ENCODE measurements at places on chromosomes 5 and 9. TPM values are rescaled to one million over a fixed set of nuclear protein-coding genes. Genes with fewer than 3 reads are reported as not detected.
A peak's percentile ranks its signal among the peaks of the same experiment; 100 is the strongest.

The SPAG8 gene
- total RNA-seq = 2.5 TPM

The SEMA5A gene
- total RNA-seq = 2.1 TPM

The FBP2 gene
- total RNA-seq = not detected

The RAB14 gene
- 29.6 TPM for total RNA-seq

- H3K4me1 ChIP-seq = peaks cover 30% of the 10 kb centered on the region
- no peak for DNase-seq
- peak overlapping the region; percentile 83 for H3K27ac ChIP-seq
- no peaks in the 10 kb centered on the region for H3K27me3 ChIP-seq
Observed at GRCh38 chr5:140324617-140325241, 21.7 kb downstream of the HBEGF start.

The FKBP15 gene
- total RNA-seq = 22.5 TPM

- no peak for DNase-seq
- H3K27ac ChIP-seq = no peak overlapping the region
- H3K27me3 ChIP-seq = no peaks in the 10 kb centered on the region
- H3K4me1 ChIP-seq = no peaks in the 10 kb centered on the region
- H3K4me3 ChIP-seq = no peak overlapping the region
- no peaks in the 10 kb centered on the region for H3K36me3 ChIP-seq
Observed at GRCh38 chr5:35668794-35669193, 51.1 kb downstream of the SPEF2 start.

GRCh38 chr5:54311176-54311677, 854 bp upstream of the ARL15 start:
- H3K27me3 ChIP-seq = no peaks in the 10 kb centered on the region
- peak overlapping the region; percentile 88 for H3K4me3 ChIP-seq
- no peaks in the 10 kb centered on the region for H3K36me3 ChIP-seq
- H3K27ac ChIP-seq = peak overlapping the region; percentile 91
- H3K4me1 ChIP-seq = peaks cover 22% of the 10 kb centered on the region

DNA sequence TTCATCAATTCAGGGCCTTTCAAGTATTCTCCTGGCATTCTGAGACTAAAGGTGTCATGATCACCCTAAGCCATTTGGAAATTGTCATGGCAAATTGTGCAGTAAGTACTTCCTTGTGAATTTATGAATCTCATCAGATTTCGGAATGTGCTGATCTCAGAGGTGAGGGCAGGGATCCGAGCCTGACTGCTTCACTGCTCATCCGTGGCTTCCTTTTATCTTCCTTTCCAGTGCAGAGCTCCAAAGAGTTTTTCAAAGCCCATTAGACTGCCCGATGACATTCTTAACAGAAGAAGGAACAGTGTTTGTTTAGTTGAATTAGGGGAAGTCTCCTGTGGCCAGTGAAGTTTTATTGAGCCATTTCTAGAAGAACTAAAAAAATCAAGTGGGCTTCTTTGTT, 182.8 kb upstream of the GDNF start:
- no peaks in the 10 kb centered on the region for H3K27me3 ChIP-seq
- H3K27ac ChIP-seq = no peak overlapping the region
- DNase-seq = no peak

GRCh38 chr5:170785416-170785815, 1.9 kb downstream of the GABRP start:
- no peak overlapping the region for H3K4me3 ChIP-seq

The PKD2L2 gene
- not detected for total RNA-seq

DNA sequence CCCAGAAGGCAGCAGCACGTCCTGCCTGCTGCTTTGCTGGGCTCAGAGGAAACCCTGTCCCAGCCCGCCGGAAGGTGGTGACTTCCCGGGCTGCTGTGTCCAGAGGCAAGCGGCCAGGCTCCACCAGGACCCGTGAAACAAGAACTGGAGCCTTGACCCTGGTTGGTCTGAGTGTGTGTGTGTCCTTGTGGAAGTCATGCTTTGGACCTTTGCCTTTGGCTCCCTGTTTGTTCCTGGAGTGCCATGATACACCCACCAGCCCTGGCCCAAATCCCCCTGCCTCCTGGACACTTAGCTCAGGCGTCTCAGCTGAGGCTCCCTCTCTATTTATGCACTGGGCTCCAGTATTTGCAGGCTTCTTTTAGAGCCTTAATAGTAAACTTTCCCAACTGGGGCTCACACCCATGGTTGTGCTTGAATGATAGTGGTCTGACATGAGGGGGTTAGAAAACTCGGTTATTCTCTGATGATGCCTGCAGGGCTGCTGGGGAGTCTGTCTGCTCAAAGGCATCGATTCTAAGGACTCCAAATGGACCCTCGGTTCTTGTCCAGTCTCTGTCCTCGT, 72.2 kb downstream of the C9orf50 start:
- no peaks in the 10 kb centered on the region for H3K36me3 ChIP-seq
- H3K27ac ChIP-seq = no peak overlapping the region
- peak; percentile 62 for DNase-seq

The KDM3B gene
- total RNA-seq = 54.8 TPM

DNA sequence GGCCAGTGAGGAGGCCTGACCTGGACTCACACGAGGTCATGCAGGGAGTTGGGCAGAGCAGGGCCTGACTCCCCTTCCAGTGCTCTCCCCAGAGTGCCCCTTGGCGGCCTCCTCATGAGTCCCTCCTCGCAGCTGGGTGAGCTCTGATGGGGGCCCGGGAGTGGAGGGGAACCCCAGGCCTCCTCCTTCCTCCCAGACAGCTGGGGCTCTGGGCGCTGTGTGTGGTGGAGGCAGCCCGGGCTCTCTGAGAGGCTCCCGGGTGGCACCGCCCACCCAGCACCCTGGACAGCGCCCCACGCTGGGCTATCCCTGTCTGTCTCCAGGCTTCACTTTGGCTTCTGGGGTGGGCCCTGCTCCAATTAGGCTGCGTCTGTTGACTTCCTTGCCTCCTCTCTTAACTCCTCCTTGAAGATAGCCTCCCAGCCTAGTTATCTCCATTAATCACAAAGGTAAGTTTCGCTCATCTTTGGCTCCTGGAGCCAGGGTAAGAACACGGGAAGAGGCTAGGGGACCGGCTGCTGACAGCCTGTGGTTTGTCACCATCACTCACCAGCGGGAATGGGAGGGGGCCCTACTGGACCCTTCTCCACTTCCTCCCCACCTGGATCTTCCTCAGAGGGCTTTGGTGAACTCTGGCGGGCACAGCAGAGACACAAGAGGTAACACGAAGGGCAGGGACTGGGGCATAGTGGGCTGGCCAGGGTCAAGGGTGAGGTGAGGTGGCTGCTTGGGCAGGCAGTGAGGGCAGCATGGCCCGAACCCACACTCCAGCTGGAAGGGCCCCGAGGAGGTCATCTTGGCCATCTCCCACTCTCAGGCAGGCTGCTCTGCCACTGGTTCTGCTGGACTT, 13.1 kb downstream of the PSD2 start:
- no peaks in the 10 kb centered on the region for H3K36me3 ChIP-seq
- no peak for DNase-seq
- no peak overlapping the region for H3K27ac ChIP-seq
- no peaks in the 10 kb centered on the region for H3K4me1 ChIP-seq
- no peak overlapping the region for H3K4me3 ChIP-seq
- peaks cover 2% of the 10 kb centered on the region for H3K27me3 ChIP-seq

DNA sequence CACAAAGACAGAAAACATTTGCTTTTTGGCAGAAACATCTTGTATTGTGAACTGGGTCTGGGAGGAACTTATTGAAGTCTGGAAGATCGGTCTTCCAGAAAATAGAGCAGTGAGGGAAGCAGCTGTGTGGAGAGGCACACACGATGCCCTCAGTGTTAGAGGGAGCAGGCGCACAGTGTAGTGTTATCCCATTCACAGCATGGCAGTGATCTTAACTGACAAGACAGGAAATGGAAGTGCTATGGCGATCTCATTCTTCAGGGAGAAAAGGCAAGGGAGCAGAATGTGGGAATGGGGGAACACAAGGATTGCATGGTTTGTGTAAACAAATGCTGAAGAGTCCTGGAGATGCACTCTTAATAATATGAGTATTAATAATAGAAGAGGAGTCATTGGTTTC, 161.0 kb downstream of the PBX3 start:
- H3K27me3 ChIP-seq = no peaks in the 10 kb centered on the region
- no peak overlapping the region for H3K27ac ChIP-seq
- H3K4me1 ChIP-seq = peaks cover 39% of the 10 kb centered on the region
- no peak for DNase-seq
- H3K4me3 ChIP-seq = no peak overlapping the region

DNA sequence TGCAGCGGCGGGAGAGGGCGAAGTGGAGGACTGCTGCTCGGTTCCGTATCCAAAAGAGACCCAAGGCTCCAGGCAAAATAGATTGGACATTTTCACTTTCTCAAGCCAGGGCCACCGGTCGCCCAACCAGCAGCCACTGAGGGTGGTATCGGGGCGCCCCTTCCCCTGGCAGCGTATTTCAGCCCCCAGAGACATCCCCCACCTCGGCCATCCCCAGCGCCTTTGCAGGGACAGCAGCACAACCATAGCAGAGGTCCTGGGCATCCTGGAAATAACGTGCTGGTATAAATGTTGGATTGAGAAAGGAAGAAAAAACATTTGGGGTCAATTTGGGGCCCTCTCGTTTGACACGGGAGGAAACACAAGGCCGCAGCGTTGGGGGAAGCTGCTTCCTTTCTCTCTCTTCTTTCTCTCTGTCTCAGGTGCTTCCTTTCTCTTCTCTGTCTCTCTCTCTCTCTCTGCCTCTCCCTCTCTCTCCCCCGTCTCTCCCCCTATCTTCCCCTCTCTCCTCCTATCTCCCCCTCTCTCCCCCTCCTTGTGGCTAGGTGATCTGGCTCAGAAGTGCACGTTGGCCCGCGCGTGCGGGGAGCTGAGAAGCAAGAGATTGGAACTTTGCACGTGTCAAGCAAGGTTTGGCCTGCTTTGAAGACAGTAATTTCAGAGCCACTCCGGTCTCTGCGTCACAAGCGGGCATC, 624 bp upstream of the RETREG1 start:
- peak overlapping the region; percentile 69 for H3K27ac ChIP-seq
- H3K27me3 ChIP-seq = no peaks in the 10 kb centered on the region
- no peaks in the 10 kb centered on the region for H3K36me3 ChIP-seq

- no peaks in the 10 kb centered on the region for H3K4me1 ChIP-seq
- peaks cover 19% of the 10 kb centered on the region for H3K36me3 ChIP-seq
- H3K27me3 ChIP-seq = no peaks in the 10 kb centered on the region
- no peak for DNase-seq
- no peak overlapping the region for H3K4me3 ChIP-seq
- H3K27ac ChIP-seq = no peak overlapping the region
Observed at GRCh38 chr9:37531699-37532098, 44.5 kb downstream of the FBXO10 start.

GRCh38 chr5:139636975-139637408, 11.2 kb upstream of the CXXC5 start:
- H3K27ac ChIP-seq = peak overlapping the region; percentile 77
- H3K4me1 ChIP-seq = no peaks in the 10 kb centered on the region
- no peaks in the 10 kb centered on the region for H3K27me3 ChIP-seq
- H3K4me3 ChIP-seq = peak overlapping the region; percentile 38

The CCDC171 gene
- 6.1 TPM for total RNA-seq

The HEMGN gene
- not detected for total RNA-seq

The ZNF454 gene
- 3.9 TPM for total RNA-seq

DNA sequence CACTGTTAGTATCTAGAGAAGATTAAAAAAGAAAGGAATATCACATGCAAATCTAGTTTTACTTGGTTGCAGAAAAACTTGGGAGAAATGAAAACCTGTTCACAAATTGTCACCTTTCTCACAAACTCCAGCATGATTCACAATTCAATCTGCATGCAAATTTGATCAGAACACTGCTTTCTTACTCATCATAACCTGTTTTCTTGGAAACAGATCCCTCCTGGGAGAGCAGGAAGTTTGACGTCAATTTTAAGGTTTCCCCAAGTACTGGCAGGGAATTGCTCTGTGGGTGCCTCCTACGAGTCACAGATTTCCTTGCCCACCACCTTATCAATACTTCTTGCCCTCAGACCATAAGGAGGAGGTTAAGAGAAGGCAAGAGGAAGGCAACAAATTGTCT, 30.2 kb upstream of the HTR4 start:
- H3K4me1 ChIP-seq = no peaks in the 10 kb centered on the region
- no peak overlapping the region for H3K4me3 ChIP-seq
- no peak for DNase-seq
- no peak overlapping the region for H3K27ac ChIP-seq

The PPP1R26 gene
- 8.8 TPM for total RNA-seq

The CCDC183 gene
- 0.71 TPM for total RNA-seq

- no peaks in the 10 kb centered on the region for H3K36me3 ChIP-seq
- H3K4me1 ChIP-seq = peaks cover 10% of the 10 kb centered on the region
- H3K27me3 ChIP-seq = no peaks in the 10 kb centered on the region
- no peak overlapping the region for H3K27ac ChIP-seq
- DNase-seq = no peak
Observed at GRCh38 chr5:16596581-16596940, 20.2 kb downstream of the RETREG1 start.

GRCh38 chr5:103829585-103829984, 267.0 kb upstream of the NUDT12 start:
- DNase-seq = no peak
- no peak overlapping the region for H3K4me3 ChIP-seq
- H3K36me3 ChIP-seq = no peaks in the 10 kb centered on the region
- H3K27me3 ChIP-seq = no peaks in the 10 kb centered on the region
- no peaks in the 10 kb centered on the region for H3K4me1 ChIP-seq

The CCDC192 gene
- total RNA-seq = not detected

GRCh38 chr9:15249981-15250380, 57.0 kb downstream of the TTC39B start:
- H3K27ac ChIP-seq = peak overlapping the region; percentile 37
- H3K4me3 ChIP-seq = no peak overlapping the region
- no peak for DNase-seq
- H3K36me3 ChIP-seq = no peaks in the 10 kb centered on the region
- peaks cover 13% of the 10 kb centered on the region for H3K4me1 ChIP-seq

The TAS2R1 gene
- total RNA-seq = not detected

The UAP1L1 gene
- total RNA-seq = 9.1 TPM

DNA sequence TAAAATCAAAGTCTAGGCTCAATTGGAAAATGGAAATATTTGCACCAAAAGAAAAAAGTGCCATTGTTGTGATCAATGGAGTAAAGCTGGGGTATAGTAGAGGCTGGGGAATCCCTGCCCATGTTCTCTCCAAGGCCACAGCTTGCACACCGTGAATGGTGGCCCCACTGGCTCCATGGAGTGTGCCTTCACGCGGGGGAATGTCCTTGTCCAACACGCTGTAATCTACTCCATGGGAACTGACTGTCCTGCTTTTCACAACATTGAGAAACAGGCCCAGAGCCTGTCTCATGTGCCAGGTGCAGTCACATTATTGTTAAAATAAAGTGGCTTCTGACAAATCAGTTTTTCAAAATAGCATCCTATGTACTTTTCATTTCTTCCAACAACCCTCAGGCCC, 33.1 kb upstream of the ITGA2 start:
- H3K27me3 ChIP-seq = no peaks in the 10 kb centered on the region
- H3K27ac ChIP-seq = no peak overlapping the region
- H3K36me3 ChIP-seq = peaks cover 10% of the 10 kb centered on the region
- H3K4me1 ChIP-seq = no peaks in the 10 kb centered on the region
- no peak for DNase-seq
- no peak overlapping the region for H3K4me3 ChIP-seq

DNA sequence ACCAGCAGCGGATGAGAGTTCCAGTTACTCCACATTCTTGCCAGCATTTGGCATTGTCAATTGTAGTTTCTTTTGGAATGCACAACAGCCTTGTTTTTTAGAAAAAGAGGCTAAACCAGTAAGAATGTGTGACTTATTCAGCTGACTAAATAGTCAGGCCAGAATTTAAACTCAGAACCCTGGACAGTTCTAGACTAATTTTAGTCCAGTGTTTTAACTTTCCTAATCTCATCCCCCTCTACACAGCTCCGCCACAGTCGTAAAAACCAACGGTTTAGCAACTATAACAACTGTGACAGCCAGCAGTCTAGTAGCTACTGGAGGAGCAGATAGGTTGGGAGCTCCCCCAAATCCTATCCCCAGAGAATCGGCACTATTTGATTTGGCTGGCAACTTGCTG, 103.7 kb downstream of the FOXD1 start:
- no peaks in the 10 kb centered on the region for H3K4me1 ChIP-seq
- H3K4me3 ChIP-seq = no peak overlapping the region
- no peak for DNase-seq
- H3K27ac ChIP-seq = no peak overlapping the region
- H3K27me3 ChIP-seq = no peaks in the 10 kb centered on the region

Data from sigmoid colon (tissue), 7 donors.